ENCODE measurements at places on chromosomes 11 and 22. TPM values are rescaled to one million over a fixed set of nuclear protein-coding genes. Genes with fewer than 3 reads are reported as not detected.
A peak's percentile ranks its signal among the peaks of the same experiment; 100 is the strongest.

GRCh38 chr11:65430406-65431217 is 8.0 kb downstream of the NEAT1 start:
- DNase-seq, result peak; percentile 50

DNA sequence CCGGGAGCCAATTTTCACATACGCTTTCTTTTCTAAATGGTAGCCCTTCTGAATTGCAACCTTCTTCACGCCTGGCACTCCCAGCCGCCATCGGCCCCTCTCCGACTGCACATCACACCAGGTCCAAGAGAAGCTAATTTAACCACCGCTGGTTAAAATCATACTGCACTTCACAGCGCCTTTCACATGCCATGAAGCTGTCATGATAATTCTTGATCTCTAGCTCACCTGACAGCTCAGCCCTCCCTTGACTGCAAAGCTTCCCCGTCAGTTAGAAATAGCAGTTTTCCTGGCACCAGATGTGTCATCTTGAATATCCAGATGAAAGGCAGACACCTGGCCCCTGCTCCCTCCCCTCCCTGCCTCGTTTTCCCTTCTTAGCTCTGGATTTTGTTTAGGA is 101.4 kb downstream of the ARL14EP start:
- DNase-seq, result no peak

DNA sequence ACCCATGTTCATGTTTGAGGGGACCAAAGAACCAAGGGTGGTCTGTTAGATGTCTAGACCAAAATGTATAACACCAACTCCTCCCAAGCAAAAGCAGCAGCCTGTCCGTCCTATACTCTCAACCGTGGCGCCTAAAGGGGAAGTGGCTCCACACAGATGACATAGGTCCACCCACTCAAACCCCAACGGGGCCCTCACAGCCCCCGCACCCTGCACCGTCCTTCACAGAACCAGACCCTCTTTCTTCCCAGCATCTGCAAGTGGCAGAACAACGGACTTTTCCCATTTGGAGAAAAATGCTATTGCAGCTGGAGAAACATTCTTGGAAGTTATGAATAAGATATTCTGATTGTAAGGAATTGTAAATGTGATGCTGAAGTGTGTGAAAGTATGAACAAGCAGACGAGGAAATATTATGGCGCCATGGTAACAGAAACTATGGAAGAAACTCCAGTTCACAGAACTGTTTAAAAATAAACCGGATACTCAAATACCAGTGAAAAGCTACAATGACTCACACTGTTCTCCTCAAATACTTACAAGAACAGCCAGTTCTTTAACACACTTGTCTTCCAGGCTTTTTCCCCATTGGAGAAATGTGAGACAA is 76.5 kb upstream of the ARFGAP3 start:
- DNase-seq, result peak; percentile 70

- DNase-seq, result peak; percentile 20
Measured at GRCh38 chr22:20267441-20268278, 458 bp downstream of the RTN4R start.

DNA sequence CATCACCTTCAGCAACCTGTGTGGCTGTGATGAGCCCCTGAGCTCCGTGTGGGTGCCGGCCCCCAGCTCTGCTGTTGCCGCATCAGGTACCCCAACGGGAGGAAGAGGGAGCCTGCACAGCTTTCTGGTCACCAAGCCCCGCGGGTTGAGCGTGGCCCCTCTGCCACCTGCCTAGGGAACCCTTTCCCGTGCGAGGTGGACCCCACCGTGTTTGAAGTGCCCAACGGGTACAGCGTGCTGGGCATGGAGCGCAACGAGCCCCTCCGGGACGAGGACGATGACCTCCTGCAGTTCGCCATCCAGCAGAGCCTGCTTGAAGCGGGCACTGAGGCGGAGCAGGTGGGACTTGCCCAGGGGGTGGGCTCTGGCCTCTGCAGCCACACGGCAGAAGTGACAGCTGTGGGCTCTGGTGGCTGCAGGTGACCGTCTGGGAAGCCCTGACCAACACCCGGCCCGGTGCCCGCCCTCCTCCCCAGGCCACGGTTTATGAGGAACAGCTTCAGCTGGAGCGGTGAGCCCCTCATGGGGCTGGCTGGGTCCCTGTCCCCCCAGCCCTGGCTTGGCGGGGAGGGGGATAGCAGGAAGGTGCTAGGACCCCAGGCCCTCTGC is 1.9 kb upstream of the SSH3 start:
- no peak for DNase-seq

DNA sequence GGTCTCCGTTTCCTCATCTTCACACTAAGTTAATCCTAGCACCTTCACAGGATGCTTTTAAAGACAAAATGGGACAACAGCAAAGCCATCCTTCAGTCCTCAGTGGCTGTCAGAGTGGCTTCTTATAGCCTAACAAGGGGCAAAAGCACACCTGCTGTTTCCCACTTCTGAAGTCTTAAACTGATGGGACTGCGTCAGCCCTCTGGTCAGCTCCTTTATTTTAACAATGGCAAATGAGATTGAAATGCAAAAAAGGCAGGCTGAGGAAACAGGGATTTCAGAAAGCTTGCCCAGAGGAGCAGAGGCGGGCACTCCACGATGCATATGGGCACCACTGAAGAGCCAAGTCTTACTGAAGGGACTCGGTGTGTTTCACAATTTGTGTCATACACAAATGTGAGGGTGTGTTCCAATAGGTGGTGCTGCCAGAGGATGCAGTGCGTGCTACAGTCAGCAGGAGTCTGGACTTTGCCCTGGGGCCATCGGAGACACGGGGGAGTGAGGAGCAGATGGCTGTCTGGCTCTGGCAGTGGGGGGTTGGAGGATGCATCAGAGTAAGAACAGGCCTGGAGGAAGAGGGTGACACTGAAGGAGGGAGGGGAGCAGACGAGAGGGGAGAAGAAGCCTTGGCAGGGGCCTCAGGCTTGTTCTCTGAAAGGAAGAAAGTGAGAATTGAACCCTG is 47.3 kb downstream of the TENM4 start:
- DNase-seq, result no peak

DNA sequence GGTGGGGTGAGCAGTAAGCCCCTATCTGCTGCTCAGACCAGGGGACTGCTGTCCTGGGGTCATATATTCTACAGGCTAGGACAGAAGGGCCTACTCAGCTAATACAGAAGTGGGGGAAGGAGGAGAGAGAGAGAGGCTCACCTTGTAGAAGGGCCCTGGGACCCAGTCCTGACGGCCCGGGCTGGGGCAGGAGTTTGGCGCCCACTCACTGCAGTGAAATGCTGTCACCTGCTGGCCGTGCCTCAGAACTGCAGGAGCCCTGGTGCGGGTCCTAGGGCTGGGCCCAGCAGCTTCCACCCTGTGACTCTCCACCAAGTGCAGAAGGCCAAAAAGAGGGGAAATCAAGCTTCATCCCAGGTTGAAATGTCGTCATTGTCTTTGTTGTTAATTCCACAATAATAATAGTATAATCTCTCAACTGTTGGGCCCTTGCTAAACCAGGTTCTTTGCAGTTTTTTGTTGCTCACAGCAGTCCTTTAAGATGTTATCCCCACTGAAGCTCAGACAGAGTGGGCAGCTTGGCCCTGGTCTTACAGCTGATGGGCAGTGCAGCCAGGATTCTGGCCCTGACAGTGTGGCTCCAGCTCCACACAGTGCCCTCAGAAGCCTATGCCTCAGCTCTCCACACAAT is 29.6 kb downstream of the TRIM29 start:
- peak; percentile 22 for DNase-seq

GRCh38 chr11:14454861-14455632 is 44.6 kb downstream of the COPB1 start:
- peak; percentile 61 for DNase-seq

DNA sequence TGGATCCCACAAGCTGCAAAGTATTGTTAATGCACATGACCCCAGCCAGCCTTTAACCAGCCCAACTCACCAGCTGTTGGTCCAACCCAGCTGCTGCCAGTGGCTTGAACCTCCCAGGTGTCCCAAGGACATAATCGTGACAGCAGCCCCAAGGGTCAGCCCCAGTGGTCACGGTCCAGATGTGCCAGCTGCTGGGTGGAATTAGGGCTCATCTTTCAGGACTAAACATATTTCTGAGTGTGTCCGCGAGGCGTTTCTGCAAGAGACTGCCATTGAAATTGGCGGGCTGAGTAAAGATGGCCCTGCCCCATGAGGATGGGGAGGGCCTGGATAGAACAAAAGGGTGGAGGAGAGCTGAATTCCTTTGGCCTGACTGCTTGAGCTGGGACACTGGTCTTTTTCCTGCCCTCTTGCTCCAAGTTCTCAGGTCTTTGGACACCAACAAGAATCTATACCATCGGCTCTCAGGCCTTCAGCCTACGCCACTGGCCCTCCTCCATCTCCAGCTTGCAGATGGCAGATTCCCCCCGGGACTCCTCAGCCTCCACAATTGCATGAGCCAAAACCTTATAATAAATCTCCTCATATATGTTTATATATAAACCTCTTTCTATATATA is 240.2 kb downstream of the MN1 start:
- no peak for DNase-seq

- peak; percentile 92 for DNase-seq
Measured at GRCh38 chr22:44363013-44363979, 50.5 kb upstream of the SHISAL1 start.

DNA sequence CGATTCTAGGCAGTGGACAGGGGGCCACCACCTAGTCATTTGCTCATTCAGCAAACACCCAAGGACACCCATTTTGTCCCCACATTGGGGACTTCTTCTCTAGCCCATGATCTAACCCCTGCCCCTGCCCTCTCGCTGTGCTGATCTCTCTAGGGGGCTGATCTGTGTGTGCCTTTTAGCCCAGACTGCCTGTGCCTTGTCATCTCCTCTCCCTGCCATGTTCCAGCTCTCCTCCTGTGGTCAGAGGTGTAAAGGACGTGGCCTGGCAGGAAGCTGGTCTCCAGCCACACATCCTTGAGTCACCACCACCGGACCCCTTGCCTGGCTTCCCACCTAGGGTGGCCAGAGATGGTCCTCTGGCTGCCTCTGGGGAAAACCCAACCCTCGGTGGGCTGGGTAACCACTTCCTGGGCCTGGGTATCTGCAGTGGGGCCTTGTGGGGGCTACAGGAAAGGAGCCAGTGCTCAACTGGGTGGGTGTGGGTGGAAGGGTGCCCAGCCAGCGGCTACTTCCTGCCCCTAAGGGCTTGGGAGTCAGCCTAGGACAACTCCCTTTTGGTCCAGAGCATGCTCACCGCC is 1.3 kb downstream of the CTSW start:
- no peak for DNase-seq

DNA sequence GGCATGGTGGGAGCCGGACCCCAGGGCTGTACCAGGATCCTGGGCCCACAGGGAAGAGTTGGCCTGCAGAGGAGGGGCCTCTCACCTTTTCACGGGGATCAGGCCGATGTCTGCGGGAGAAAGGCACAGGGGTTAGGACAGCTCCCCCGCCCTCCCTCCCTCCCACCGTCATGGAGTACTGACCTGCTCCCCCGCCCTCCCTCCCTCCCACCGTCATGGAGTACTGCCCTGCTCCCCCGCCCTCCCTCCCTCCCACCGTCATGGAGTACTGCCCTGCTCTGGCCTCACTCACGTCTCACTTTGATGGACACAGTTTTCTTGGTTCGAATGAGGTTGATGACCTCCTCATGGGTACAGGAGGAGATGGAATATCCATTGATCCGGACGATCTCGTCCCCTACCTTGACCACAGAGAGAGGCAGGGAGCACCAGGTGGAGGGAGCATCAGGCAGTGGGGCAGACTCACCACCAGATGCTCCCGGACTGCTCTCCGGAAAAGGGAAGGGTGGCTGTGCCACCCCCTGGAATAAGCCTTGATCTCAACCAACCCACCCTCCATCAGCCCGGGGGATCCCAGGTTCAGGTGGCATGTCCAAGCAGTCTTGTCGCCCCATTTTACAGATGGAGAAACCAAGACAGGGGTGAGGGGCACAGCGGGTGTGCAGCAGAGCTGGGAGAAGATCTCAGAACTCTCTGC is 17.1 kb downstream of the USH1C start:
- peak; percentile 38 for DNase-seq

DNA sequence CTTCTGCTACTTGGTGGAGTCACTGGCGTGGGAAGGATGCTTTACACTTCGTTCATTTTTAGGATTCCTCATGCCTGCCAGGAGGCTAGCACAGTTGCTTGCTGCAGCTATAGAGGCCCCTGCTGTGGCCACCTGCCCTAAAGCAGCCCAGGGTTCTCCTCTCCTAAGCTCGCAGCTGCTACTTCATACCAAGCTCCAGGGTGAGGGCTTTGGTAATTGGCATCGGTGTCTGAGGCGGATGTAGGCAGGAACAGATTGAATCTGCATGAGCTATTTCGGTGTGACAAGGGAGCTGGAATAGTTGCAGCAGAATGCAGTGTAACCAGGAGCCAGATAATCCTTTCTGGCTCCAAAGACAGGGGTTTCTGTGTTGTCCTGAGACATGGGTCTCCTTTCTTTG is 133.1 kb downstream of the MICAL2 start:
- no peak for DNase-seq

Gene FOSL1
- total RNA-seq, result 67.3 TPM

GRCh38 chr11:119367661-119368120 is 13.8 kb downstream of the USP2 start:
- DNase-seq, result no peak

DNA sequence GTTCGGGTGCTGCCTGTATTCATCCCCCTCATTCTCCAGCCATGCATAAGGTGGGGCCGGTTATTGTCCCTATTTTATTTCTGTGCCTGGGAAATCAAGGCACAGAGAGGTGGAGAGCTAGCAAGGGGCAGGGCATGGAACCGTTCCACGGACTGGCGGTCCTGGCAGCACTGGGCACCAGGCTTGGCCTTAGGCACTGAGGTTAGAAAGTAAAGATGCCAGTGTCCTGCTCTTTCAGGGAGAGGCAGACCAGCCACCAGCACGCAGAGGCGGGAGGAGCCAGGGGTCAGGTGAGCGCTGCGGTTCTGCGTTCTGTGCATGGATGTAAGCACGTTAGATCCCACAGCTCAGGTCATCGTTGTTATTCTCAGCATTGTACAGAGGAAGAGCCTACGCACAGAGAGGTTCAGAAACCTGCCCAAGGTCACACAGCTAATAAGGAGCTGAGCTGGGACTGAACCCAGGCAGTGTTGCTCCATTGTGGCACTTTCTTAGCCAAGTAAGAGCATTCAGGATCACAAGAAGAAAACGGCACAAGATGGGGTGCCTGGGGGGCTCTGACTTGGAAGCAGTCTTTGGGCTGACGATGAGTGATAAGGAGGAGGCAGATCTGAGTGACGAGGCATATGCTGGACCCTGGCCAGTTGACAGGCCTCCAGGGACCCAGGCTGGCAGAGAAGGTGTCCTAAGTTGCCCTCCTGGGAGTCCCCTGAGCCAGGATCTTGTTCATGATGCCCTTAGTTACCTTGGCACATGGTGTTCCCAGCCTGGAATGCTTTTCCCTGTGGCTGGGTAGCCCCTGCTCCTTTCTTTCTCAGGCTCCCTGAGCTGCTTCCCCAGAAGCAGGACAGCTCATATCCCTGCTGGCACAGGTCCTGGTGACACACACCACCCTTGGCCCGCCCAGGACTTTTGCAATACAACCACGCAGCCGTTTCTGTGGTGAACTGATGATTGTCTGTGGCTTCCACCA is 41.1 kb downstream of the OSBPL5 start:
- peak; percentile 49 for DNase-seq
